T-helper 17 cell (primary cell): ENCODE measurements at places on chromosomes 6 and 20.

- DNase-seq, result no peak
Observed at GRCh38 chr6:112933947-112934346, 586.8 kb downstream of the RFPL4B start.

DNA sequence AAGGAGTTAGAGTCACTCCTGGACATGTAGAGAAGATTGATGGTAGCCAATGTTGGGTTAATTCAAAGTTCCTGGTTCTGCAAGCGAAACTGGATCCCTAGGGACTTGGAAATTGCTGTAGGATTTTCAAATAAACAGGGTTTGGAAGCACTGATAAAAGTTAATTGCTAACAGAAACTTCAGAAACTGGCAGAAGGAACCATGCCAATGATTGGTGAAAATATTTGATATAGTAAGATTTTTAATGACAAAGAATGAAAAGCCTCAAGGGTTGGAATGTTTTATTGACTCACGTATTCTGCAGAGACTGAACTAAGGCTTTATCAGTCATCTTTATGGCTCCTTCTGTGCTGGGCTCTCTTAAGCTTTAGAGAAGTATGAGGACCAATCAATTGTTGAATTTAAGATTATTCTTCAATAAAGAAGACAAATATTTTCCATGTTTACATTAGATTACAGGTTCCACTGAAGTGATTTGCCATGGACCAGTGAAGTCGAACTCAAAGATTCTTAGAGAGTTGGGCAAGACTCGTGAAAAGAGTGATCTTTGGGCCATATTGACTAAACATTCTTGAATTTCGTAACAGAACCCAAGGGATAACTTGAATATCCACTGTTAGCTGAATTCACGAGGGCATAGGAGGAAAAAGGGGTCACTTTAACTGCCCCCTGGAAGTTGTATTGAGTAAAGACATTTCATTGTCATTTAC lies 371.4 kb downstream of the HDGFL1 start:
- DNase-seq, result no peak

- no peak for DNase-seq
Observed at GRCh38 chr6:17740559-17741220, 34.0 kb upstream of the NUP153 start.

DNA sequence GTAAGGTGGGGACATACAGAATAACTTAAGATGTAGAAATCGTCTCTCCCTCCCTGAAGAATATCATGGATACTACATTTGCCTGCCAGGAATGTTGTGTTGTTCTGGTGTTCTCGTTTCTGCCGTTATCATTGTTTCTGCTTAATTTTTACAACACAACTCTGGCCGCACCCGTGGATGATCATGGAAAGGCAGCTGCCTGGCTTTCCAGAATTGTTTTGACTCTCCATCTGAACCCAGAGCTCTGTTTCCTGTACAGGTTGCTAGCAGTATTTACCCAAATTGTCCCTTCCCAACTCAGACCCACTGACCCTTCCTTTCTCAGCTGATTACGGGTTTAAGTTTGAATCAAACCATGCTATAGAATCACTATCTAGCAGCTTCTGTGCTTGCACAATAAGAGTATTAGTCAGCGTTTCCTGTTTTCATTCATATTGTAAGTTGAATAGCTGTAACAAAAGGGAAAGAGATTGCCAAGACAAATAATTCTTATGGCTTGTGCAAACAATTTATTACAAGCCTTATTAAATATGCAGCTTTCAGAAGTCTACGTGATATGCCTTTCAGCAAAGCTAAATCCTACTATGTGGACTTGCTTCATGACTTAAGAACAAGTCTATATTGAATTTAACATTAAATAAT lies 139.0 kb downstream of the MTHFD1L start:
- DNase-seq, result no peak

DNA sequence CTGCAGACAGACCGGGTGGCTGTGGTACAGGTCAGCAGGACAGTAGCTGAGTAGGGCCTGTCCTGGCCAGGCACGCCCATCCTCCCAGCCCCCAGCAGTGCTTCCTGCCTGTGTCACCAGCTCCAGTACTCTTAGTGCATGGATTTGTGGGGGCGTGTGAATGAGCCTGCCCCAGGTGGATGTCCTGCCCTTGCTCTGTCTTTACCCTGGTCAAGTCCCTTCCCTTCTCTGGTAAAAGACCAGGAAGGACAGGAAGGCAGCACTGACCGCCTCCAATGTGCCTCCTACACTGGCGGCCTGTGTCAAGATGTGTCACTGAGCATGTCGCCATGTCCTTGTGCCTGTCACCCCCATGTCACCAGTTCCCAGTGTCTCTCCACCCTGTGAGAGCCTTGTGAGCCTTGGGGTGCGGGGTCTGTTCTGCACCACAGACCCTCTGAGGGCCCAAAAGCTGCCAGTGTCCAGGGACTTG lies 11.9 kb downstream of the TEAD3 start:
- DNase-seq, result no peak

GRCh38 chr6:56916849-56917551 lies 37.9 kb upstream of the BEND6 start:
- no peak for DNase-seq

- DNase-seq, result no peak
Observed at GRCh38 chr6:42047213-42047590, 3.1 kb upstream of the TAF8 start.

DNA sequence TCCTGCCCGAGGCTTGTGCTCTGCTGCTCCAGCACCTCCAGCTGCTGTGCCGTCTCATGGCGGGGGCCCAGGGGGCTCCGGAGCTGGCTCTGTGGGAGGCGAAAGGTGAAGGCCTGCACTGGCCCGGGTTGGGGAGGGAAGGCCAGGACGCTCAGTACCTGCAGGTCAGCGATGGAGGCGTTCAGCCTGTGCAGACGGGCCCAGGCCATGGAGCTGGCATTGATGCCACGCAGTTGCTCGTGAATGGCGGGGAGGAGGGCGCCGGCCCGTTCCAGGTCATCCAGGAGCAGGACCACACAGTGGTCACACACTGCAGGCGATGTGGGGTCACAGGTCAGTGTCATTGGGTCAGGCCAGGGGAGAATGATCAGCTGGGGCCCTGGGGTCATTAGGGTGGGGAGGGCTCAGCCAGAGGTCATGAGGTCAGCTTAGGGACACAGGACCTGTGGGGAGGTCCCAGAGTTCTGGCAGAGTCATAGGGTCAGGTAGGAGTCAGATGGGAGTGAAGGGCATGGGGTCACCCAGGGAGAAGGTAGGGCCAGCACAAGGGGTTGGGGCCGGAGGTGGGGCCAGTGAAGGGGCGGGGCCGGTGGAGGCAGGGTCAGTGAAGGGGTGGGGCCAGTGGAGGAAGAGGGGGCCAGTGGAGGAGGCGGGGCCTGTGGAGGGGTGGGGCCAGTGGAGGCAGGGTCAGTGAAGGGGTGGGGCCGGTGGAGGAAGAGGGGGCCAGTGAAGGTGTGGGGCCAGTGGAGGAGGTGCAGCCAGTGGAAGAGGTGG lies 18.0 kb downstream of the ADRM1 start:
- DNase-seq, result no peak

GRCh38 chr20:14051454-14051853 lies 56.1 kb downstream of the MACROD2 start:
- DNase-seq, result no peak

- DNase-seq, result no peak
Observed at GRCh38 chr6:47545223-47545622, 67.6 kb downstream of the CD2AP start.

GRCh38 chr20:34260208-34260942 lies 19.2 kb downstream of the ASIP start:
- DNase-seq, result no peak

GRCh38 chr6:38182426-38182825 lies 362.9 kb downstream of the ZFAND3 start:
- no peak for DNase-seq

GRCh38 chr20:4936392-4936850 lies 64.9 kb downstream of the SLC23A2 start:
- no peak for DNase-seq

DNA sequence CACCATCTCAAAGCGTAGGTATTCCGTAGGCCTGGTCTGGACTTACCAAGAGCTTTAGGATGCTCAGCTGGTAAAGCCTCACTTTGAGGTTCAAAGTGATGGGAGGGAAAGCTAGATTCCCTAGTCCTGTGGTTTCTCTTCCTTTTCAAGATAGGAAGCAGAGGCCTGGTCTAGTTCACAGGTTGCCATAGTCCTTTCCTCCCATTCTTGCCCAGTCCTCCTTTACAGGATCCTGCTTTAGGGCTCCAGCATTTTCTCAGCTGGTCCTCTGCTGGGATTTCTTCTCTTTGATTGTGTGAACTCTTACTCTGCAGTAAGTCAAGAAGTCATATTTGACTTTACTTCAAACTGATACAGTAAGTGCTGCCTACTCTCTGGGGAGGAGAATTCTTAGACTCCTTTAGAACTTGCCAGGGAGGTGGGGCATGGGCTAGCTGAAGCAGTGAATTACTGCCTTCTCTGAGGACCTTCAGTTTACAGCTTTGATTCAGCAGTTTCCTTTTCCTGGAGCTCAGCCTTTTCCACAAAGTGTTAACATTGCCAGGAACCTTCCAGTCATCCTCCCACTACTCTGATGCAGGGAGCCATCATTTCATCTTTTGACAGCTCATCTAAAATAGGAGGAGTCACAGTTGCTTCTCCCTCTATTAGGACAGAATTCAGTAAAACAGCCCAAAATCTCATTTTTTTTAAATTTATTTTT lies 42.8 kb upstream of the PLCG1 start:
- no peak for DNase-seq

DNA sequence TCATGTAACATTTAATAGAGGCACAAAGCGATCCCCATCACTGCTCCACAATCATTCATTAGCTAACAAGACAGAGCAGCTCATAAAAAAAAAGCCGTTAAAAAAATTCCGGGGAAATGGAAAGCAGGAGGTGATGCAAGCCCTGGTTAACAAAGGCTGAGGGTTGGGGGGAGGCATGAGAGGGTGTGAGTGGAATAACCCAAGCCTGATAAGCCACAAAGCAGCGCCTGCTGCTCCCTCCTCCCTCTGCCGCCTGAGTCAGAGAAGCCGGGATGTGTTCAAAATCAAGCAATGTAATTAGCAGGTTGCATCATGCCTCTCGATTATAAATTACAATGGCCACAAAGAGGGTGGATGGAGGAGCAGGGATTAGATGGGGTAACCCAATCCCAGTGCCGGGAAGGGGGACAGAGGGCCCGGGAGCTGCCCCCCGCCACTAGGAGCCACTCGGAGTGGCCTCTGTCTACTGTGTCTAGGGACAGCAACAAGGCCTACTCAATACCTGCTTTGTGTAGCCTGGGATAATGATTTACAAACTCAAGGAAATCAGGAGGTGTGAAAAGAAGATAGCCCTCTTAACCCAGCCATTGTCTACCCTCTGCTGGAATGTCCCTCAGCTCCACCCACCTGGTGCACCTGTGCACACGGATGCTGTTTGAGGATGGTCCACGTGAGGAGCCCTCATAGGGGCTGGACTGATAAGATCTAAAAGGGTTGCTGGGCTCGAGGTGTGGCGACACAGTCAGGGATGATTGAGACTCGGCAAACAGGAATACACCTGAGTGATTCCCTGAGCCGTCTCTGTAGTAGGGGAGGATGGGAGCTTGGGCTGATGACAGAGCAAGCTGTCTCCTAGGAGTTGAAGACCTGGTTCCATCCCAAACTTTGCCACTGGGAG lies 156.9 kb downstream of the VEGFA start:
- no peak for DNase-seq

DNA sequence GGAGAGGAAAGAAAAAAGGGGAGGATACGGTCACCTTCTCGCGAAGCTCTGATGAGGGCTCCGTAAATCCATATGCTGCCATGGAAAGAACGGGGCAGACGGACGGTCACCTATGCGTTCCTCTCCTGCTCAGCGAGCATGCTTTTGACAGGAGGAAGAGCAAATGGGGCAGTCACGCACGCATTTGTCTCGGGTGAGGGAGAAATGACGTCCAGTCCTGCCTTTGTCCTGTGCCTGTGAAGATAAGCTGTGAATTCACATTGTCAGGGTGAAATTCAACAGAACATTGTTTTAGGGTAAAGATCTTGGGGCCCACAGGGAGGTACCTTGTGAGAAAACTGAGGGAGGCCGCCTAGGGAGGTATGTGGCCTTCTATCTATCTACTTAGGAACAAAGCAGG lies 83.8 kb downstream of the IRF4 start:
- DNase-seq, result no peak

GRCh38 chr6:134911547-134911946 lies 38.4 kb downstream of the ALDH8A1 start:
- no peak for DNase-seq

GRCh38 chr20:10040070-10040975 lies 5.5 kb downstream of the ANKEF1 start:
- DNase-seq, result no peak

GRCh38 chr6:16403831-16404230 lies 165.4 kb downstream of the GMPR start:
- DNase-seq, result no peak

- DNase-seq, result no peak
Observed at GRCh38 chr6:16799279-16800193, 38.3 kb upstream of the ATXN1 start.

- no peak for DNase-seq
Observed at GRCh38 chr6:29490055-29490454, 2.3 kb upstream of the MAS1L start.

- DNase-seq, result no peak
Observed at GRCh38 chr6:8589941-8590729, 154.8 kb upstream of the SLC35B3 start.

DNA sequence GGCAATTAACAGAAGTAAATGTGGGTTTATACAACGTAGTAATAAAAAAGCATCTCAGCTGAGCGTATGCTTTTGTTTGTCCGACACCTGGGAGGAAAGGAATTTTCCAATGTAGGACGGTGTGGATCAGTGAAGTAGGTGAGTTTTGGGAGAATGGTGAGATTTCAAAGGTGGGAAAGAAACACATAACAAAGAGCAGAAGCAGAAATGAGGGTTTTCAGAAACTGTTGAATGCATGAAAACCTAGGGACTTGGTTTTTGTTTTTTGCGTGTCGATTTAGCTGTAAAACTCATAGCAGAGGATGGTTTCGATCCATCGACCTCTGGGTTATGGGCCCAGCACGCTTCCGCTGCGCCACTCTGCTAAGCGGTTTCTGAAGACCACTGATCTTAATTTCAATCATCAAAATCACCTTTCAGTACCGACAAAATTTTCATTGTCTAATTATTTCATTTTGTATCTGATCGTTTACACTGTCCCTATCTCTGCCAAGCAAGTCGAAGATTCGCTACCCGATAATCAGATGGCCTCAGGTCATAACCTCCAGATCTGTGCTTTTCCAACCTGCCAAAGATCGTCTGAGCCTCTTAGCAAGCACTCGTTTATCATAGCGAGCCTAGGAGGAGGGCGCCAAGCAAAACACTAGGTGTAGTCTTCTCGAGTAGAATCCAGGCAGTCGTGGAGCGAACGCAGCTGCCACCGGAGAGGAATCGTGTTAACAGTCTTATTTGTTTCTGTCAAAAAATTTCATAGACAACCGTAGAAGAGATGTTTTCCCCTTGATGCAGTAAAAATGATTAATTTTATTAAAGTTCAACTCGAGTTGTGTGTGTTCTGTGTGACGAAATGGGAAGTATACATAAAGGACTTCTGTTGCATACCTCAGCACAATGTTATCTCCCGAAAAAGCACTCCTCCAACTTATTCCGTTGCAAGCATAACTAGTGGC lies 20.9 kb upstream of the POM121L2 start:
- DNase-seq, result no peak
